ENCODE measurements at places on chromosomes 5 and 9.

DNA sequence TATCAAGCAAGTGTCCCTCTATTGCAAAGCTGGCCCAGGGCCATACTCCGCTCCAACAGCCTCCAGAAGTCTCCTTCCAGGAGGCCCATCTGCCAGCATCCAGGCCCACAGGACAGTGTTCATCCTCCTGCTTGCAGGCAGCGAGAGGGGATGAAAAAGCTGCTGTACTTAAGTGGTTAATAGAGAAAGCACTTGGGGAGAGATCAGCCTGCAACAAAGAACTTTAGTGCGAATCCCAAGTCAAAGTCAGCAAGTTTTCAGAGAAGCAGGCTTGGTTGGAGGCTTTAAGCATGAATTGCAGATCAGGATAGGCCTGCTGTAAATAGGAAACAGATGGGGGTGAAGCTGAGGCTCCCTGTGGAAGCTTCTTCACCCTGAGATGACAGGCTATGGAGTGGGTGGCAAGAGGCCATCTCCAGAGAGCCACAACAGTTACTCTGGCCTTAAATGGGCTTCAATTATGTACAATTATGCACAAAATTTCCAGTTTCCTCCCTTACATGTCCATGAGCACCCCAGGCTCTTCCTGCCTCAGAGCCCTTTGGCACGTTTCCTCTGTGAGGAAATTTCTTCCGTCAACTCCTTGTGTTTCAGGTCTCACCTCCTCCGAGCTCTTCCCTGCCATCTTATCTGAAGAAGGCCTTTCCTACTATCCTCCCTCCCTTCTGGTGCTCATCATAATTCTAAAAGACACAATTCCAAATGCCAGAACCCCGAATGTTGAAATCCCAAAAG is 98.0 kb upstream of the NR3C1 start:
- DNase-seq, result no peak

- no peak for DNase-seq
These were observed 648.7 kb downstream of the IRX1 start for GRCh38 chr5:4244306-4244705.

- DNase-seq, result peak; percentile 88
These were observed 744 bp downstream of the TARS1 start for GRCh38 chr5:33441241-33442177.

- no peak for DNase-seq
These were observed 174.6 kb downstream of the GDNF start for GRCh38 chr5:37665272-37665671.

DNA sequence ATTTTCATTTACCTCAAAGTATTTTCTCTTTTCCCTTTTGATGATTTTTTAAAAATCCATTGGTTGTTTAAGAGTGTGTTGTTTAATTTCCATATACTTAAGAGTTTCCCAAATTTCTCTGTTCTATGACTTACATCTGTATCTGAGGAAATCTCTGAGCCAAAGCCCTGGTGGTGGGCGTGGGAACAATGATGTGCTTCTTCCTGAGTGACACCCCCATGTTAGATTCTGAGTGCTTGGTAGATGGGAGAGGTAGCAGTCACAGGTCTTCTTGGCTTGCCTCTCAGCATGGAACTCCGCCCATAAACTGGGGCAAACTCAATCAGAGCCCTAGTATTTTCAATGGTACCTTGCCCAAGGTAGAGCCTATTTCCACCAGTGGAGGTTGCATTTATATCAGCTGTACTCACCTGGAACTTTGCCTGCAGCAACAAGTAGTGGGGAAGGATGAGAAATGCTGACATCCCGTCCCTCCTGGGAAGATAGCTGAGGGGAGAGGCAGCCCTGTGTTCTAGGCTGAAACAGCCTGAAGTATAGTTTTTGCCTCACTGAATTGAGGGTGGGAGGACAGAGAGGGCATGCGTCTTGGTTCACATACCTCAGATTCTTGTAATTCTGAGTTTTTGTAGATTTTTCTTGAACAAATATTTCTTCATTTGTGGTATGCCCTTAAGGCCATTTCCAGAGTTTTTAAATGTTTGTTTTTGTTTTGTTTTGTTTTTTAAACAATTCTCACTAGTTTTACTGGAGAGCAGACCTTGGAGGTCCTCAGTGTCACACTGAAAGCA is 26.4 kb downstream of the C9orf43 start:
- DNase-seq, result no peak

DNA sequence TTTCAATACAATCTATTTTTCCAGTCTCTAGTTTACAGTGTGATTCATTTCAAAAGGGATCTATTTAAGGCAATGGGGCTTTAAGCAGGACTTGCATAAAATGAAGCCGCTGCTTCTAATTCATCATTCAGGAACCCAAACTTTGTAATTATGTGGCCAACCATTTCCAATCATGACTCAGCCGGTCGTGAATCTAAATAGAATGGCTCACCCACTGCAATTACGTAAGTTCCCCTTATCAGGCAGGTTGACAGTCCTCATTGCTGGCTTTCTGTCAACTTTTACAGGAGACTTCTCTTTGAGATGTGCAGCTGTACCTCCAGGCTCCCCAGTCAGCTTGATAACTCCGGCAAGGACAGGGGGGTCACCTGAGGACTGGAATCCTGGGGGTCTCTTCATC is 152.8 kb upstream of the DAP start:
- peak; percentile 90 for DNase-seq

GRCh38 chr5:54362992-54363625 is 52.7 kb upstream of the ARL15 start:
- DNase-seq, result no peak

- no peak for DNase-seq
These were observed 99.8 kb downstream of the ZNF462 start for GRCh38 chr9:106962615-106963363.

DNA sequence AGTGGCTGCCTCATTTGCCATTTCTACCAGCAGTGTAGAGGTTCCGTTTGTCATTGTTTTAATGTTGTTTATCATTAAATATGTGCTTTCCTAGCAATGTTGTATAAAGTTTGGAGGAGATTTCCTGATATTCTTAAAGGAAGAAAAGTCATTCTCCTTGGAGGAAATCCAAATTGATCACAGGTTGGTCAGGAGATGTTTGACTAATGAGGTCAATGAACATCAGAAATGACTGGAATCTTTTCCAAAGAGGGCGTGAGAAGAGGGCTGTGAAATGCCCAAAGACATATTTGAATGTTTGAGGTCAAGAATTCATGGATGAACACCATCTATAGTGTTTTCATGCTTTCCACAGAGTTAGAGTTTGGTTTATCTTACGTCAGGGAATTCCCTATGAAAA is 471.3 kb downstream of the MAT2B start:
- no peak for DNase-seq

DNA sequence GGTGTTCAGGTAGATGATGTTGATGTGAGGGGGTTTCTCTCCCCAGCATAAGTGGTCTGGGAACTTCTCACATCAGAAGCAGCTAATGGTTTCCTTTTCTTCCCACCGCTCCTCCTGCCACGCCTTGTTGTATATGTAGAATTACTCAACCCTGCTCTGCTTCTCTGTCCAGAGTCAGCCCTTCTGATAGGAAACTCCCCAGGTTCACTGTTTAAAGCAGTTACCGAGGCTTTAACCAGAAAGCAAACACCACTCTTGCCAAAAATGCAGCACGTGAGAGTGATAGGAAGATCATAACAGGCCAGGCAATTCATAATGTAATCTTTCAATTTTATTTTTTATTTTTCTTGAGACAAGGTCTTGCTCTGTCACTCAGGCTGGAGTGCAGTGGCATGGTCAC is 10.5 kb upstream of the TMEM252 start:
- DNase-seq, result no peak

DNA sequence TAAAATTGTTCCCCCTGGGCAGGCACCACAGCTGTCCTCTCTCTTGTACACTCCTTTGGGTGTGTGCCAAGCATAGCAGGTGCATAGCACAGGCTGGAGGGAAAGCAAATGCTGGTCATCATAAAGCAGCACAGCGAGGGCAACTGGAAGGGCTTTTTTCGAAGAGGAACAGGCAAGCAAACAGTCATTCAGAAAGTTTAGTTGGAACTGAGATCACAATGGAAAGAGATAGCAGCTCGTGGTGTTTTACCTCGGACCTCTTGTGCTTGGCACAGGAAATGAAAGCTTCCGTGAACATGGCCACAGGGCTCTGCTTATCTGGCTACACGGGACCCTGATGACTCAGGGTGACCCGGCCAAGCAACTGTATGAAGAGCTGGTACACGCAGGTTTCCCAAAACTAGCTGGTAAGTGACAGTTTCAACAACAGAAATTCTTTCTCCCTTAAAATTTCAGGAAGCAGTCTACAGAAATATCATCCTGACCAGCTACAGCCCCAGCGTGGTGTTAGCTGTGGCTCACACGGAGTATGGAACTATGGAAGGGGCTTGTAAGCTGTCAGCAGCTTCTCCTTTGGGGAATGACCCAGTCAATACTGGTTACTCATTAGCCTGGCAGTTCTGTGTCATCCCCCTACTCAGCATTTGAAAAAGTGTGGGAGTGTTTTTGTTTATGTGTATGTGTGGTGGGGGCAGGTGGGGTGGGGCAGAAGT is 48.1 kb downstream of the POC5 start:
- DNase-seq, result peak; percentile 92

GRCh38 chr5:128673411-128673957 is 135.4 kb upstream of the FBN2 start:
- DNase-seq, result no peak

- peak; percentile 27 for DNase-seq
These were observed 11.5 kb upstream of the C5orf58 start for GRCh38 chr5:170221327-170221741.

DNA sequence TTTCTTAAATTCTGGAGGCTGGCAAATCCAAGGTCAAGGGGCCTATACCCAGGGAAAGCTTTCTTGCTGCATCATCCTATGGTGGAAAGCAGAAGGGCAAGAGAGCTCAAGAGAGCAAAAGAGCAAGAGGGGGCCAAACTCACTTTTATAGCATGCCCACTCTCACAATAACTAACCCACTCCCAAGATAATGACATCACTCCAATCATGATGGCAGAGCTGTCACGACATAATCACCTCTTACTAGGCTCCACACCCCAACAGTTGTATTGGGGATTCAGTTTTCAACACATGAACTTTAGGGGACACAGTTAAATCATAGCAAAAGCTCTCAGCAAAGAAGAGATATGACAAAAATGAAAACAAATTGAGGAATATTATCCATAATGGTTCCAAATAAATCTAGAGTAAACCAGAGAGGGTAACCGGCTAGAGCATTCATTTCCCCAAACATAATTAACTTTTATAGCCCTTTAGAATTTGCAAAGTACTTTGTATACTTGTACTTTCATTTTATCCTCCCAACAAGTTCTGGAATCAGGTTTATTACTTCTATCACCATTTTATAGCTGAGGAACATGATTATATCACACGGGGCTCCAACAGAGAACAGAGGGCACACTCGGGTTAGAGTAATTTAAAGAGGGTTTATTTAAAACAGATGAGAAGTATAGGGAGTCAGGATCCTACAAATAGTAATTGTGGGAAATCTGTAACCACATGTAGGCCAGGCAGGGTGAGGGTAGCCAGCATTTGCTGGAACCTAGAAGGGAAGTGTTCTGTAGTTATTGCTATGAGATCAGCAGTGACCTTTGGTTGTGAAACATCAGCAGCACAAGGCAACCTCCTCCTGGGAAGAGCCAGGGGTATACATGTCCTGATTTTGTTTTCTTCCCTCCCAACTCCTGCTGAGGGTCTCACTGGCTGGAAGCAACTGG is 7.2 kb upstream of the TARS1 start:
- no peak for DNase-seq

GRCh38 chr9:28289746-28290145 is 716.5 kb upstream of the C9orf72 start:
- DNase-seq, result no peak

DNA sequence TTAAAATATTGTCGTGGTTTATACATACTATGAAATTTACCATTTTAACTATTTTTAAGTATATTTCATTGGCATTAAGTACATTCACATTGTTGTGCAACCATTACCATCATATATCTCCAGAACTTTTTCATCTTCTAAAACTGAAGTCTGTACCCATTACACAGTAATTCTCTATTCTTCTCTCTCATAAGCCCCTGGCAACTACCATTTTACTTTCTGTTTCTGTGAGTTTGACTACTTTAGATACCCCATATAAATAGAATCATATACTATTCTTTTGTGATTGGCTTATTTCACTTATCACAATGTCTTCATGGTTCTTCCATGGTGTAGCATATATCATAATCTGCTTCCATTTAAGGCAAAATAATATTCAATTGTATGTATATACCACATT is 30.3 kb downstream of the NDUFS4 start:
- DNase-seq, result no peak

GRCh38 chr9:97373331-97373730 is 38.6 kb upstream of the TDRD7 start:
- DNase-seq, result no peak

- DNase-seq, result no peak
These were observed 18.5 kb downstream of the CAMSAP1 start for GRCh38 chr9:135888766-135889394.

DNA sequence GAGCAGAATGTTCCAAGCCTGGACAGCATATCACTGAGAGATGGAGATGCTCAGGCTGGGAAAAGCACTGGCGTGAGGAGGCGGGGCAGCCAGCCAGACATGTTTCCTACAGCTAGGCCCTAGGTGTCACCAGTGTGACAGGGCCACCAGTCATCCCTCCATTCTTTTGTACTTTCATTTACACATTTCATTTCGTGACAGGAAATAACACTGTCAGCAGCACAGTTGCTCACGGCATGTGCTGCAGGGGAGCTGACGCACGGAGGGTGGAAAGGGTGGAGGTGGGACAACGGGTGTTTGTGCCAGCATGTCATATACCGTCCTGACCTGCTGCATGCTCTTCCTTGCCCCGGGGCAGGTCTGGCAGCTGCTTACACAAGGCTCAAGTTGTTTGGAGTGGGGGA is 14.8 kb upstream of the CEMIP2 start:
- DNase-seq, result no peak

- no peak for DNase-seq
These were observed 16.4 kb upstream of the RNF180 start for GRCh38 chr5:64149268-64149667.

DNA sequence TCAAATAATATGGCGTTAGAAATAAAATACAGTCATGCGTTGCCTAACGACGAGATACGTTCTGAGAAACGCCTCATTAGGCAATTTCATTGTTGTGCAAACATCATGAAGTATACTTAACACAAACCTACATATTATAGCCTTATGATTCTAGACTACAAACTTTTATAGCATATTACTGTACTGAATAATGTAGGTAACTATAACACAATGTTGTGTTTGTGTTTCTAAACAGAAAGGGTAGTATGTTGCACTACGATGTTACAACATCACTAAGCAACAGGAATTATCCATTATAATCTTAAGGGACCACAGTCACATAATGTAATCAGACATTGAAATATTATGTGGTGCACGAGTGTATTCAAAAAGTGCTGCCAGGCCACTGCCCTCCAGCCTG is 3.0 kb upstream of the SMC2 start:
- no peak for DNase-seq

DNA sequence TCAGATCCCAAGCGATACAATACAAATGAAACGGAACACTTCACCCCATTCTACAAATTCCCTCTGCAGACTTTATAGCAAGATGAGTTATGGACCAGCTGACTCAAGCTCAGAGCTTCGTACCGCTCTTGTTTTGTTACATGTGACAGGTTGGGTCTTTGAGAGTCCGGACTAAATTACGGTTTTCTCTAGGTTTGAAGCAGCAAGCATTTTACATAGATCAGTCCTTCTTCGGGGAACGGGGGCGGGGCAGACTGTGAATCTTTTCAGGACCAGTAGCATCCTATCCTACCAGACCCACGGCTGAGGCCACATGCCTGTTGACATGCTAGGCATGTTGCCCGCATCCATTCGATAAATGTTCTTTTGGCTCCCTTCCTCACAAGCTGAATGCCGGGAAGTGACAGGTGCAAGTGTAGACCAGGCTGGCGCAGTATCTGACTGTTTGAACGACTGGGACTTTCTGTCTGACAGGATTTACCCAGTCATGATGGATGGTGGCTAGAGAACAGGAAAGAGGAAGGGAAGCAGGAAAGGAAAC is 811.0 kb upstream of the GRAMD2B start:
- DNase-seq, result no peak

Data from hematopoietic multipotent progenitor cell treated with erythropoietin and hydrocortisone succinate and interleukin-3 and kit ligand, for 6 days (in vitro differentiated cells).